GM13976 (cell line): ENCODE measurements at places on chromosomes 13 and 19.
A peak's percentile ranks its signal among the peaks of the same experiment; 100 is the strongest.

DNA sequence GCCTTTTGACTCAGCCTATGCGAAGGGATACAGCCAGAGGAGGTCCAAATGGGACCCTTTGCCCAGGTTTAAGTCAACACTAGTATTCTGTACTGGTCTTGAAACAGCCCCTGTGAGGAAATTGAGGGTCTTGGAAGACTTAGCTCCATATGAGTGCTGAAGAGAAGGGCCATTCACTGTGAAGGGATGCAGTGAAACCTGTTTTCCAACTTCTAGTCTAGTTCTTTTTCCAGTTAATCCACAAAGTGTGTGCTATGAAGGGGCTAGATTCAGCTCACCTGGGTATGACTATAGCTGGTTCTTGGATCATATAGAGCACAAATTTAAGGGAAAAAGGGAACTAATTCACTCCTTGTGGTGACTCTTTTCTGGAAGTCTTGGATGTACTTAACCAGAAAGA is 4.0 kb downstream of the ZBTB32 start:
- no peak for DNase-seq

DNA sequence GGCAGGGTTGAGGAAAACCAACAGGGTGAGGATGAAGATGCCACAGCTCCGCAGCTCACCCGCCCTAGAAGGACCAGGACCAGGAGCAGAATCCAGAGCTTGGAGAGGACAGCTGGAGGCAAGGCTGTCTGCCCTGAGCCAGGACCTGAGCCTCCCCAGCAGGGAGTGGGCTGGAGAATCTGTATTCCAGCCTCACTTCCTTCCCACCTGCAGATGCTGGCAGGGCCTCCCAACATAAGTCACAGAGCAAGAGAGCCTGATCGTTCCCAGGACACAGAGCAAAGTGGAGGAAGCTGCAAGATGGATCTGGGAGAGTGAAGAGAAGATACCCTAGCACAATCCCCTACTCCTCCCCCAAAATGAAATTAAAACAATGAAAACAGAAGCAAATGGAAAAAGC is 61.7 kb upstream of the WASF3 start:
- DNase-seq = no peak

- no peak for DNase-seq
Observed at GRCh38 chr13:35796623-35797022, 320.1 kb upstream of the MAB21L1 start.

GRCh38 chr19:3565139-3565538 is 7.6 kb upstream of the HMG20B start:
- DNase-seq = no peak

DNA sequence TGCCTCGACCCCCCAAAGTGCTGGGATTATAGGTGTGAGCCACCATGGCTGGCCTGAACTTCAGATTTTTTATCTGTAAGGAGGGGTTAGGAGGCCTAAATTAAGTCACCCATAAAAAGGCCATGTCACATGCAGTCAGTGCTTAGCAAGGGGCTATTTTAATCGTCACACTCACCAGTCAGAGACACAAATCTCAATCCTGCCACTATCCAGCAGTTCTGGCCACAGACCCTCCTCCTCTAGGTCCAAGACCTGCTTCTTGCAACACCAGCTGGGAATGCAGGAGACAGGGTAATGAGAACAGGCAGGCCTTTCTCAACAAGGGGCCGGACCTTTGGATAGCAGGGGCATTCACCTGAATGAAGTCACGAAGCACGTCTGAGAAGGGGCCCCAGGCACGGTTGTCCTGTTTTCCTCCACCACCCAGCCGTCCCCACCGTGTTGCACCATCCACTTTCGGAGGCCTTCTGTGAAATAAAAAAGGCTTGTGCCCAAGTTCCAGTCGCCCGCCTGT is 1.4 kb downstream of the FBXO27 start:
- no peak for DNase-seq

GRCh38 chr13:22960827-22961226 is 220.0 kb upstream of the SGCG start:
- peak; percentile 6 for DNase-seq

- no peak for DNase-seq
Observed at GRCh38 chr13:33274264-33274663, 11.3 kb downstream of the STARD13 start.

GRCh38 chr19:29131456-29131855 is 81.5 kb downstream of the UQCRFS1 start:
- DNase-seq = no peak

DNA sequence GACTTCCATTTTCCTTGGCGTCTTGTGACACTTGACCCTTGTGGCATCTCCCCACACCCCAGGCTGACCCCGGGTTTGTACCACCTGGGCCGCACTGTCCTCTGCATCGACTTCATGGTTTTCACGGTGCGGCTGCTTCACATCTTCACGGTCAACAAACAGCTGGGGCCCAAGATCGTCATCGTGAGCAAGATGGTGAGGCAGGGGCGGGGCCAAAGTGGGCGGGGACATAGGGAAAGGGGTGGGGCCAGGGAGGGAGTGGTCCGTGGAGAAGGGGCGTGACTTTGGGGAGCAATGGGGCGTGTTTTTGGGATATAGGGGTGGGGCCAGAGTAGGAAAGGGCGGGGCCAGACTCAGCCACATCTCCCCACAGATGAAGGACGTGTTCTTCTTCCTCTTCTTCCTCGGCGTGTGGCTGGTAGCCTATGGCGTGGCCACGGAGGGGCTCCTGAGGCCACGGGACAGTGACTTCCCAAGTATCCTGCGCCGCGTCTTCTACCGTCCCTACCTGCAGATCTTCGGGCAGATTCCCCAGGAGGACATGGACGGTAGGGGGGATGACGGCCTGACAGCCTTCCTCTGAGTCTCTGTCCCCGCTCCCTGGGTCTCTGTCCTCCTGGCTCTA is 42.8 kb downstream of the TRPM4 start:
- DNase-seq = no peak

DNA sequence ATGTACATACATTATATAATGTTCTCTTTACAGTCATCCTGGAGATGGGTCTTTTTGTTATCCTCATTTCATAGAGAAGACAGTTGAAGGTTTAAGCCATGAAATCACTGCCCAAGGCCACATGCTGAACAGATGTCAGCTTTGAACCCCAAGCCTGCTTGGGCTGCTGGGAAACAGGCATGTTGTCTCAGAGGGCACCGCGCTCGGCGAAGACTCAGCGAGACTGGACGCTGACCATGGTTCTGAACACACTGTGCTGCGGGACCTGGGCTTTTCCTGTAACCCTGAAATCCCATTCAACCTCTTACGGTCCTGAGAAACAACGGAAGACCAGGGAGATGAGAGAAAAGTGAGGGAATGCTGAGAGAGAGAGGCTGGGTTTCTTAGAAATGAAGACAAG is 27.3 kb downstream of the LRFN3 start:
- DNase-seq = no peak

- no peak for DNase-seq
Observed at GRCh38 chr19:33745297-33745696, 51.4 kb upstream of the KCTD15 start.

- DNase-seq = no peak
Observed at GRCh38 chr13:39281539-39282150, 243.4 kb downstream of the NHLRC3 start.

GRCh38 chr19:17136021-17136420 is 60.4 kb downstream of the MYO9B start:
- DNase-seq = no peak

GRCh38 chr13:43388282-43389034 is 365.1 kb downstream of the DNAJC15 start:
- DNase-seq = no peak

GRCh38 chr19:17767559-17767958 is 16.3 kb downstream of the FCHO1 start:
- DNase-seq = no peak

- DNase-seq = no peak
Observed at GRCh38 chr19:13057744-13058143, 44.9 kb downstream of the LYL1 start.

DNA sequence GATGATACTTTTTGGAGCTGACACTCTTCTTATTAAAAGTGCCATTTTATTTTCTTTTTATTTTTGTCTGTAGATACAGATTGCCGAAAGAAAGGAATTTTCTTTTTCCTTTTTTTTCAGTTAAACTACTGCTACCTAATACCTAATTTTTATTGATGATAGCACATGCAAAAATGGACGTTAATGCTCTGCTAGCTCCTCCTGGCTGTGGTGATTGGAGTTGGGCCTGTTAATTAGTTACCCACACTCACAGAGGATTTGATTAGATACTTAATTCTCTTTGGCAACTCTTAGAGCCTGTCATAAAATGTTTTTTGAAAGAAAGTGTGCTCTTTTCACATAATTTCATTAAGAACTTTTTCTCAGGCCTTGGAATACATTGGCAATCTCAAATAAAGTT is 366.8 kb downstream of the DCT start:
- no peak for DNase-seq

GRCh38 chr19:39946532-39946931 is 12.1 kb upstream of the FCGBP start:
- no peak for DNase-seq
